Mesendoderm (in vitro differentiated cells): ENCODE measurements at places on chromosomes 6 and 20.

- no peak for DNase-seq
Measured at GRCh38 chr6:152087096-152087495, 279.6 kb downstream of the ESR1 start.

- no peak for DNase-seq
Measured at GRCh38 chr6:21998582-21998981, 298.3 kb downstream of the PRL start.

- no peak for DNase-seq
Measured at GRCh38 chr6:78808356-78808891, 58.9 kb upstream of the IRAK1BP1 start.

- no peak for DNase-seq
Measured at GRCh38 chr20:56689852-56690485, 60.9 kb downstream of the TFAP2C start.

- no peak for DNase-seq
Measured at GRCh38 chr20:50354721-50355589, 155.2 kb upstream of the PTPN1 start.
